ENCODE measurements at places on chromosomes 11 and 22.

DNA sequence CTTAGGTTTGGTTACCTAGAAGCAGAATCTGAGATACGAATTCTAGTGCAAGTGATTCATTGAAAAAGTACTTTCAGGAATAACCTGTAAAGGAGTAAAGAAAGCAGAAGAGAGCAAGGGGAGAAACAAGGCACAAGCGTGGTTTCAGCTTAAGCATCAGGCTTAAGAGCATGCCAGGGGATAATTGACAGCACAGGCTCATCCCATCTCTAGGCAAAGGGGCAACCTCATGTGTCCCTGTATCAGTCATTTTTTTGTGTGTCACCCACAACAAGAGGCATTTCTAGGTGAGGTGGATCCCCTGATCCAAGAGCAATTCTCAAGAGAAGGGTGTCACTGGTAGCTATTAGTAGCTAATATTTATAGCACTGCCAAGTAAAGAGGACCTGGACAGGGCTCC is 8.0 kb downstream of the PATE2 start:
- no peak for DNase-seq

DNA sequence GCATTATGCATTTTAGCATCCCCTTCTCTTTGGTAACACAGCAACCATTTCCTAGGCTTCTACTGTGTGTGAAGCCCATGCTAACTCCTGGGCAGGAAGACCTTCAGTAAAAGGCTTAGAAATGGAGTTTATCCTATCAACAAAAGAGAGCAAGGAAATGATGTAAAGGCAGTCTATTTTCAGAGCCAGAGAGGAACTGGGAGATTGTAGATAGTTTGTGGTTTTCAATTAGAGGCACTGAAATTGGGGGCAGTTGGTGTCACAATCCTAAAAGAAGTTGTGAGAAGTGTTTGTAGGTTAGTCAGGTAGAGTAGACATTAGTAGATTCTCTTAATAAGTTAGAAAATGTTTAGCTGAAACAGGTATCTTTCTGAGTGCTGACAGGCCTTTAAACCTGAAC is 7.1 kb downstream of the ACAD8 start:
- DNase-seq: no peak

- no peak for DNase-seq
These were observed 35.9 kb downstream of the EFCAB6 start for GRCh38 chr22:43776081-43776670.

DNA sequence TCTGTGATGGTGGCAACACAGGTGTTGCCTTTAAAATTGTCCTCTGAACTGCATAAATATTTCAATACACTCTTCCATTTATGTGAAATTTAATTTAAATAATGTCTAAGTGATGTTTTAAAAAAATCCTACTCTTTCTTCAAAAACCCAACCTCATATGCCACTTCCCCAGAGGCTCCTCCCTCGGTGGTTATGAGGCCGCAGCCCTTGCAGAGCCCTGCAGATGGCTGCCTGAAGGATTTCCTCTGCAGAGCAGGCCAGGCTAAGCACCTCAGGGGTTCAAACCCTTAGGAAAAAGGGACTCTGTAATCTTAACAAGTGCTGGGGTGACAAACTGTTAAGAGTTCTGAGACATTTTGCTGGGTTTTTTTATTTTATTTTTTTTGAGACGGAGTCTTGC is 25.2 kb downstream of the MORC2 start:
- no peak for DNase-seq

- no peak for DNase-seq
These were observed 43.5 kb upstream of the TP53I11 start for GRCh38 chr11:44993971-44994704.

GRCh38 chr11:107564877-107565218 is 687 bp downstream of the ALKBH8 start:
- no peak for DNase-seq

- DNase-seq: no peak
These were observed 47.2 kb downstream of the CCDC15 start for GRCh38 chr11:125001079-125001778.

Measured in renal pelvis (tissue), 12 donors.